ENCODE measurements at places on chromosomes 3 and 15.

DNA sequence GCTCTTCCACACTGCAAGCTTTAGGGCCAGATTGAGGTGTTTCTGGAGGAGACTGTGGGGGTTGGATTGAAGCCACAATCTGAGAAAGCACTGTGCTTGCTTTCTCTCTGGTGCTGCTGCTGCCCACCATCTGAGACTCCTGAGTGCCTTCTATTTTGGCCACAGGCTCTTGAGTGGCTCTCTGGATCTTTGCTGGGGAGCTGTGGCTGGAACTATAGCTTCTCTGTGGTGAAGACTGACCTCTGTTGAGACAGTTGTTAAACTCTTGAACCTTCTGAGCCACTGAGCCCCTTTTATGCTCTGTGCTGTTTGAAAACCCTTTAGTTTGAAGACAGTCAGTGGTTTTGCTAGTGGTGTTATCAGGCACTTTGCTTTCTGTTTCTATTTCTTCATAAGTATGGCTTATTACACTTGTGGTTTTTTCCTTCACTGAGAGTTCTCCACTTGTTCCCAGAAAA is 108.7 kb upstream of the TSPAN3 start:
- DNase-seq: peak; percentile 88

DNA sequence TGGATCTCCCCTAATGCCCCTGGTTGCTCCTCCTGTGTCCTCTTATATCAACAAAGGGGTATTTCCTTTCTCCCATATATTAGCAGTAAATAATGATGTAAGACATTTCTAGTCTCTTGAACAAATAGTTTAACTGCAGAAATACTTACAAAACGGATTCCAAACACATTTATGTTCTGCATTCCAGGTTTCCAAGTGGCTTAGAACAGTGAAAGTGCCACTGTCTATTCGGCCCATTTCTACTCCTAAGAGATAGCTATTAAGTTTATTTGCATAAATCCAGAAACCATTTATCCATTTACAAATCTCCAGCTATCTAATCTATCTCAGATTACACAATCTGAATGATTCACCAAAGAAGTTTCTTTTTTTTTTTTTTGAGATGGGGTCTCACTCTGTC is 55.8 kb upstream of the FRMD4B start:
- DNase-seq: no peak

DNA sequence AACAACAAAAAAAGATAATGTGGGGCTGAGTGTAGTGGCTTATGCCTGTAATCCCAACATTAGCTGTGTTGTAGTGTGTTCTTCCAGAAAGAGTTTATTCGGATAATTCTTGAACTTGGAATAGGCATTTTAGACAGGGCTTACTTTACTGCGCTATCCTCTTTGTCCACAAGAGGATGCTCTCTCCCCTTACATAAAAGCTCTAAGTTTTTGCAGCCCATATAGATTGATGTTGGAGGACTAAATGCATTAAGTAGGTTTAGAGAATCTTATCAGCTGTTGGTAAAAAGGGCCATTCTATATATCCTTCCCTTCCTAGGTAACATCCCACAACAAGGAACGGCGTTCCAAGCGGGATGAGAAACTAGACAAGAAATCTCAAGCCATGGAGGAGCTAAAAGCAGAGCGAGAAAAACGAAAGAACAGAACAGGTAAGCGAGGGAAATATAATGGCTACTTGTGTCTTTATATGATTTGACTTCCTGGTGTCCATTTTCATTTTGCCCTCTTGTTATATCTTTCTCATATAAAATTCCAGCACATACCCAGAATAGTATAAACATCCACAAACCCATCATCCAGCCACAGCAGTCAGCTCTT is 27.8 kb upstream of the ITPKA start:
- DNase-seq: peak; percentile 65

GRCh38 chr3:100781301-100781700 is 72.0 kb downstream of the TFG start:
- DNase-seq: no peak

- no peak for DNase-seq
These were observed 23.1 kb downstream of the SRPRB start for GRCh38 chr3:133828576-133829309.

DNA sequence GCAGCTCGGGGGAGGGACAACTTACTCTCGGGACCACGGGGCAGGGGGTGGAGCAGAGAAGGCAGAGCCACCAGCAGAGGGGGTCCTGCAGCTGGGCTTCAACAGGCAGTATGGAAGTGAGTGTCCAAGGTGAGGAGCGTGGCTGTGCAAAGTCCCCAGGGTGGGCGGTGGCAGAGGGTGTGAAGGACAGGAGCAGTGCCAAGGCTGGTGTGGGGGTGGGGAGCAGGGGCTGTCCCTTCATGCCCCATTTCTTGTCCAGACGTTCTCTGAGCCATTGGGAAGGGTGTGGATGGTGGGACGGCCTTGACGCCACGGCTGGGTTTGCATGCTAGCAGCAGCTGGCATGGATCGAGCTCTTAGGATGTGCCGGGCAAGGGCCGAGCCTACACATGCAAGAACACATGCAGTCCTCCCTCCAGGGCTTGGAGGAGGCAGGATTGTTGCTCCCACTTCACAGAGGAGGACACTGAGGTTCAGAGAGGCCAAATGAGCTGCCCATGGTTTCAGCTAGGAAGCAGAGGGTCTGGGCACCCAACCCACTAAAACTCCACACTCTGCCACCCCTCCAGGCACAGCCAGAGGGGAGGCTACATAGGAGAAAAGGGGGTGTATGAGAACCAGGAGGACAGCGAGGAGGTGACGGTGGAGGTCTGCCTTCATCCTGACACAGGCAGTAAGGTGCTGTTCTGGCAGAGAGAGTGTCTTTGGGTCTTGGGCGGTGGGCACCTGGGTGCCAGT is 93.6 kb downstream of the TBC1D2B start:
- DNase-seq: no peak

- no peak for DNase-seq
These were observed 205.7 kb downstream of the PLCL2 start for GRCh38 chr3:17090280-17090983.

DNA sequence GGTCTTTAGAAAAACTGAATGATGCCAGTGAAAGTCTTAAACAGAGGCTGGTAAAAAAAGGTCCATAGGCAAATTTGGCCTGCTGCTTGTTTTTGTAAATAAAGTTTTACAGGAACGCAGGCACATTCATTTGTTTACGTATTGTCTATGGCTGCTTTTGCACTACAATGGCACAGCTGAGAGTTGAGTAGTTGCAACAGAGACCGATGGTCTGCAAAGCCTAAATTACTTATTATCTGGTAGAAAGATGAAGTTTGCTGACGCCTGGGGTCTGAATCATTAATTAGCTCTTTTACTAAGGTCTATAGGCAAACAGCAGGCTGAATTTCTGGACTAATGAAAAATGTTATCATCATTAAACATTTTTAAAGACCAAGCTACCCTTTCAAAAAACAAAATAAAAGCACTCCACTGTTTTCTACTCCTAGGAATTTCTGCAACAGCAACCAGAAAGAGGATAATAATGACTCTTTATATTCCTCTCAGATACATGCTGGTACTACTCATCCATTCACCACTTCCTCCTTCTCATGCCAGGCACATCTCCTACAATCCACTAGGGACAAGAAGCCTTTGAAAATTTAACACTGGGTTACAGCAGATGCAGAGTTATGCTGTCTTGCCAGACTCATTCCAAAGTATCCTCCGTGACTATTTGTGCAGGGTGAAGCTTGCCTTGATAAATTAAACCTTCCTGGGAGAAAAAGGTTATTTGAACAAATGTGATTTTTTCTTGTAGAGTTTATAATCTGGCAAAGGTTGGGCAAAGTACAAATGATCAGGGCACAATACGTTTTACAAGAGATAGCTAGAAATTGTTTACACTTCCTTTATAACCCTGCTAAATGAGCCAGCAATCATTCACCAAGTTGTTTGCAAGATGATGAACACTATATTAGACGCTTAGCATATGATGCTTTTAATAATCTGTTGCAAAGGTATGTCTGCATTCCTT is 6.0 kb downstream of the GATM start:
- no peak for DNase-seq

DNA sequence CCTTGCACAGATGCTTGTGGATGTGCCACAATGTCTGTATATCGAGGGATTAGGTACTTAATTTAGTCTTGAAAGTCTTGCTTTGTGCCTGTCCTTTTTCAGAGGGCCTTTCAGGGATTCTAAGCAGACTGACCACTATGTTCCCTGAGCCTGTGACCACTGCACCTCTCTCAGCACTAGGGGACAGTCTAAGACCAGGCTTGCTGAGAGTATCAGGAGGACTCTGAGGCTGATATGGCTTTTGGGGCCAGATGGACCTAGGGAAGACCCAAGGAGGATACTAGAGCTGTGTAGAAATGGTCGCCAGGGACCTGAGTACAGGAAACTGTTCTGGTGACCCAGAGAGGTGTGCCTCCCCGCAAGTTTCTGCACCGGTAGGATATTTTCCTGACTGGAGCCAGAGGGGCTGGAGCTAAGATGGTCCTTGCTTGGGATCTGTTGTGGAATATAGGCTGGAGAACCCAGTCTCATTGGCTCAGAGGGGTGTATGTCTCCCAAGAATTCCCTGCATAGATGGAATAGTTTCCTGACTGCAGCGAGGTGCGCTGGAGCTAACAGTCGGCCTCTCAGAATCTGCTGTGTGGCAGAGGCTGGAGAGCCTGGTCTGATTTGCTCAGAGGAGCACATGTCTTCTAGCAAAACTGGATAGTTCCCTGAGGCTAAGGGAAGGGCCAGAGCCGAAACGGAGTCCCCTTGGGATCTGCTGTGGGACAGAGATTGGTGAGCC is 213.2 kb upstream of the DCBLD2 start:
- peak; percentile 46 for DNase-seq

- DNase-seq: no peak
These were observed 247.5 kb downstream of the NR1D2 start for GRCh38 chr3:24192469-24193056.

- no peak for DNase-seq
These were observed 148.3 kb downstream of the SMAD6 start for GRCh38 chr15:66850078-66850991.

- no peak for DNase-seq
These were observed 25.2 kb upstream of the TSPAN3 start for GRCh38 chr15:77096138-77096537.

DNA sequence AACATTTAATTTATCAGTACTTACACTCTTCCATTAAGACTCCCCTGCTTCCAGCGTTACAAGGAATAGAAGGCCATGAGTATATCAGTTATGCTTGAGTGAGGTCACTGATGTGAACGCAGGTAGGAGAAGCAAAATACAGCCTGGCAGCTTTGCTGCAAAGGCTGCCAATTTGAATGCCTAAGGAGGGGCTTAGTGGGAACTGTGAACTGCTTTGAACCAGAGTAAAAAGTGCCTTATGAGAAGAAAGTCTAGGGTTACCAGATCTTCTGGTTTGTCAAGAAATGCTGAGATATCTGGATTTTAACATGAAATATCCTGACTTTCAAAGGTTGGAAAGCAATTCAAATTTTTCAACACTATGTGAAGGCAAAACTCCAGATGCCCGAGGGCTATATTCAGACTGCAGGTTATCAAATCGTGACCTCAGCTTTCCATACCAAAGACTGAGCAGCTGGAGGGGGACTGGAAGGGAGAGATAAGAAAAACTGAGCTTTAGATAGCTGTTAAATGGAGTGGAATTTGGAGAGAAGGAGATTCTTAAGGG is 446.3 kb upstream of the NECTIN3 start:
- DNase-seq: peak; percentile 84

GRCh38 chr3:143430568-143430967 is 311.0 kb downstream of the CHST2 start:
- DNase-seq: no peak

- DNase-seq: no peak
These were observed 161.5 kb upstream of the MB21D2 start for GRCh38 chr3:193078996-193079753.

GRCh38 chr3:45035441-45036301 is 9.6 kb downstream of the CLEC3B start:
- DNase-seq: no peak

- DNase-seq: no peak
These were observed 101.1 kb upstream of the IGF1R start for GRCh38 chr15:98547275-98547674.

- DNase-seq: no peak
These were observed 25.5 kb downstream of the RLBP1 start for GRCh38 chr15:89195836-89196235.

DNA sequence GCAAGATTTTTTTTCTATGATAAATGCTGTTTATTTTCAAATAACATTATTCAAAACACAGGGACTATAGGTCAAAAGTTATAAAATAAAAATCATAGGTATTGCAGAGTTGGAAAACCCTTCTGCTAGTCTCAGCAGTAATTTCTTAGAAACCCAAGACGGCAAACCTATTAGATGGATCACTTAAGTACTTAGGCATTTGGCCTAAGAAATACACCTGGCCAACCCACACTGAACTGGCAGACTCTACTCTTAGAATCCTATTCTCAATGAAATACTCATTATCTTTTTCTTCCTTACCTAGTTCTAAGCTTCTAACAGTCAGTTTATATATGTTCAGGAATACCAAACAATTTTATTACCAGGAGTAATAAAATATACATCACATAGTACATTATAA is 30.5 kb upstream of the RIOX2 start:
- no peak for DNase-seq

DNA sequence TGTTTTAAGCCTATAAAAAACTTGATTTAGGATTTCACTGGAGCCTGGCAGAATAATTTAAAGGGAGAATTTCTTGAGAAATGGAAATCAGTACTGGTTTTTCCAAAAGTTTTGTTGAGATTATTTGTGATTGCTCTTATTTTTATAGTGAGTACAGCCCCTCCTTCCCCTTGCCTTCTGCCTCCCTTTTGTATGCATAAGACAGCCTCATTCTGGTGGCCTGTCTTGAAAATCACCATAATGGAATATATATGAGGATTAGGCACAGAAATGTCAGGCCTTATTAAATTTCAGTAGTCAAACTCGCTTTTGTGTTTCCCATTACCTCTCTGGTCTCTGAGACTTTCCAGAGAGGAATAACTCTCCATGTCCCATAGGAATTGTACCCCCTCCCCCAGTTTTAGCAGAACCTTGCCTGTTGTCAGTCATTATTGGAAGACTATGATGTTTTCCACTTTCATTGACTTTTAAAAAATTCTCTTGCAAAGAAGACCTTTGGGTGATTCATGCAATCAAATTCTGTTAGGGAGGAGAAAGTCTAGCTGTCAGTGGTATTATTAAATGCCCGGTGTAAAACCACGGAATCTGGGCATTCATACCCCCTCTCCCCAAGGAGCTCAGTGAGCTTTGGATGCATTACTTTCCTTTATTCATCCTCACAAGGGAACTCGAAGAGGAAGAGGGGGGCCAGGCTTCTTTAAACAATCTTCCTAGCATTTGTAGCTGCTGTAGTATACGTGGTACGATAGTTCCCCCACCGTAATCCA is 171.6 kb upstream of the TSC22D2 start:
- DNase-seq: no peak

Data from OCI-M1 (cell line).